Neuronal stem cell (in vitro differentiated cells): ENCODE measurements at places on chromosomes 6 and 20.

DNA sequence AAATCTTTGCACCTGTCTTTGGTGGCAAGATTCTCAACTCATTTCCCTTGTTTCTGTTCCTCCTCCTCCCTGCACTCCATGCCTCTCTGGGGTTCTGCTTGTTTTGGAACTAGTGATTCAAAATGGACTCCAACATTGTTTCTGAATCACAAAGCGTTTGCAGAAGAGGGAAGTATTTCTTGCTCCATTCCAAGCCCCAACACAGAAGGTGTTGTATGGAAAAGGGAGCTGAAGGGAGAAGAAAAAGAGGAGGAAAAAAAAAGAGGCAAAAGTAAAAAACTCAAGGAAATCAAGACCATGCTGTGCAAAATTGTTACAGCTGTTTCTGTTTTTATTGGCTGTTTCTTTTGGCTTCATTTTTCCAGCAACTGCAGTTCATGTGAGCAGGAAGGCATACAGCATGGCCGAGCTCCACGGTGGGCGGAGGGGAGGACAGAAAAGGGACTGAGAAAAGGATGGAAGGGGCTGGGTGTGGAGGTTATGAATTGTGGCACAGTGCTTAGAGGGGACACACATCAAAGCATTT, 66.9 kb upstream of the PRL start:
- DNase-seq = no peak

GRCh38 chr20:34375977-34376430, 12.9 kb downstream of the ITCH start:
- no peak for DNase-seq

- no peak for DNase-seq
Observed at GRCh38 chr6:137305691-137306090, 86.5 kb upstream of the IFNGR1 start.

DNA sequence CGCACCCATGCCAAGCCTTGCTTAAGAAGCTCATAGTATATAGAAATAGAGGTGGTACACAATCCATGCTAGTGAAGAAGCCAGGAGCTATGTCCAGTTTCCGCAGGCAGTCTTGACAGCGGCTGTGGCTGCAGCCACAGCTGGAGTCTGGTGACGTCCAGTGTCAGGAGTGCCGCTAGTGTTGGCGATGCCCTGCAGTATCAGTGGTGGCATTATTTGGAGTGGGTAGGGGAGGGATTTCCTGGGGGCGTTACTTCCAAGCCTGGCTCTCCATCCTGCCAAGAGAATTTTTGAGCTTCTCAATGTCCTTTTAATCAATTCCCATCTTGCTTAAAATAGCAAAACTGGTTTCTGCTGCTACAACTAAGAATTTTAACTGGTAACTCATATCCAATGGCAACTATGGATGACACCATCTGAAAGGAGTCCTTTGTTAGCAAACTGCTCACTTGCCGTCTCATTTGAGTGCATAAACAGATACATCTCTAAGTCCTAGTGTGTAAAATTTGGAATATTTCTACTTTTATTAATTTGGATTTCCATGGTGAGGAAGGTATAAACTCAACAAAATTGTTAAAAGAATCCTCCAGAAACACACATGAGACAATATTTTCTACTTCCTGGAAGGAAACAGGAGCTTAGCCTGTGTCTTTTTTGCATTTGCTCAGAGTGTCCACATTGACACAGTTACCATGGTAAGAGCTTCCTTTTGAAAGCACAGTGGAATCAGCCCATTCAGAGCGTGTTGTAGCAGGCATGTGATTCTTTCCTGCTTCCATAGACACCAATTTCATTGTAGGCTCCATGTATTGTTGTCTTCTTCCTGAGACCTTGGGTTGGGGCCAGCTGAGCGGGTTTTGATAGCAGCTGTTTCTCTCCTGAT, 44.6 kb upstream of the PXDC1 start:
- no peak for DNase-seq

GRCh38 chr20:1741309-1742048, 83.9 kb upstream of the SIRPG start:
- DNase-seq = no peak

DNA sequence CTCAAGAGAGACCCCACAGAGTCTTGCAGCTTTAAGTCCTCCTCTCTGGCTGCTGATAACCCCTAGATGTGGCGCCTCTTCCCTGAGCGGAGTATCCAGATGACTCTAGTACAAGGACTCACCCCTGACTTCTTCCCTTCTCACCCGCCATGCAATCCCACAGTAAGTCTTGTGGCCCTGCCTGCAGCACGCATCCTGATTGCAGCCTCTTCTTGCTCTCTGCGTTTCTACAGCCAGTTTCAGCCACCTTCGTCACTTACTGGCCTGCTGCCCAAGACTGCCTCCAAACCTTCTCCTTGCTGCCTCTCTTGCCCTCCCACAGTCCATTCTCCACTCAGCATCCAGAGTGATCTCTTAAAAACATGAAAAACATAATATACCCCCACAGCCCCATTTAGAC, 2.4 kb upstream of the RPP40 start:
- DNase-seq = no peak

- DNase-seq = peak; percentile 91
Observed at GRCh38 chr20:36573103-36573797, at the start of gene TGIF2. Gene TGIF2 (plus strand): TSS chr20:36573597. CDS start chr20:36578775, 5,178 bp downstream.

GRCh38 chr20:5030348-5031205, 29.3 kb upstream of the SLC23A2 start:
- DNase-seq = no peak

GRCh38 chr20:25081065-25081729, 744 bp downstream of the VSX1 start:
- peak; percentile 83 for DNase-seq

DNA sequence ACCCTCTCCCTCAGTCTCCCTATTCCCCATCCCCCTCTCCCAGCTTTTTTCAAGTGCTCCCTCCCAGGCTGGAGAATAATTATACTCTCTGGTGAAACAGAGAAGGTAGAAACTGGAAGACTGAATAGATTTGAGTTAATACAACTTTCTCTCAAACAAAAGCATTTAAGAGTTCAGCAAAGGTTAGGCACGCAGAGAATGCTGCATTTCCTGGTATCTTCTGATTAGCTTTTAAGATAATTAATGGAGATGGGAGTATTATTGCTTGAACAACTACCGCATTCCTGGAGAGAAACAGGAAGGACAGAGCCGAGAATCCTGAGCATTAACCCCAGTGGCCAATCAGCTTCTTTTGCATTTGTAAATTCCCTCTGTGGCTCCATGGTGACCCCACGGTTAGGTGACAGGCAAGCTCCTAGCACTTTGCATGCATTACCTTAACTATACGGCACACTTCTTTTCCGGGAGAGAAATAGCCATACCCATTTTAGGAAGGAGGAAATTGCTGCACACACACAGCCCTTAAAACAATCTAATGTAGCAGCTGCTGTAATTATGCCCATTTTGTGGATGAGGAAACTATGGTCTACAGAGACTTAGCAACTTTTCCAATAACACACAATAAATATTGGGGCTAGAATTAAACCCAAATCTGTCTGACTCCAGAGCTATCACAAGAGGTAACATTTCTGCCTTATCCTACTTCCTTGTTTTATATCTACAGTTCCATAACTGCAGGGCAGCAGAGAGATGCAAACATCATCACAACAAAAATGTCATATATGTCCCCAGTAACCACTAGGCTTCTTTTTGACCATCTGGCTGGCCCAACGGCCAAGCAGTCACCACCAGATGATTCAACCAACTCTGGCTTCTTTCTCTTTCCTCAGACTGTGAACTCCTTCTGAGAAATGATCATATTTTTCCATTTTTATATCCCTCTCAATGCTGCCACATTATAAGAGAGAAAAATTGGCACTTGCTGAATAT, 169.9 kb downstream of the CD24 start:
- no peak for DNase-seq

GRCh38 chr6:132446141-132446854, 45.0 kb upstream of the MOXD1 start:
- DNase-seq = no peak

DNA sequence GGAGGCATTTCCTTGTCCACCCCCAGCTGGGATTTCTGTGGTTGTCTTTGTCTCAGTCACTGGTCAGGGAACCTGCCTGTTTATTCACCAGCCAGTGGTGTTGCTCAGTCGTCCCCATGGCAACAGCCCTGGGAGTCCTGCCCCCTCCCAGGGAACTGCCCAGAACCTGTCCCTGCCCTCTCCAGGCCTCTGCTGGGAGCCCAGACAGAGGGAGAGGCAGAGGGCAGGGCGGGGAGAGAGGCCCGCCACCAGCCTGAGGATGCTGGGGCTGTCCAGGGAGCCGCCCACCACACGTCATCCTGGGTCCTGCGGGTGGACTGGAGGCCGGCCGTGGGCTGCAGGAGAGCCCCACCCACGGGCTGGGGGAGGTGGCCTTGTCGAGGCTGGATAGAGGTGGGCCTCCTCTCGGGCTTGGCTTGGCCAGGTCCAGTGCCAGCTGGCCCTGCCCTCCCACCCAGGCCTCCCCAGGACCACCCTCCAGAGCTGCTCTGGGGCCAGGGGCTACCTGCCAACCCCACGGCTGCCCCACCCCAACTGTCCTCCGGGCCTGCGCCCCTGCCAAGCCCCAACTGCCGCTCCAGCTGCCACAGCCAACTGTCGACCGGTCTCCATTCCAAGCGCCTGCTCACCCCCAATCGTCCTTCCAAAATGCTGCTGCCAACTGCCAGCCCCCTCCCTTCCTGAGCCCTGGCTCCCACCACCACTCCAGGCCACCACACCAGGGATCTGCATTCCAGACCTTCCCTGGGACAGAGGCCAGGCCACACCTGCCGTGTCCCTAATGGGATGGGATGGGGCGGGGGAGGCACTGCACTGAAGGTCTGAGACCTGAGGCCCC, 4.2 kb upstream of the ZBTB46 start:
- peak; percentile 92 for DNase-seq

DNA sequence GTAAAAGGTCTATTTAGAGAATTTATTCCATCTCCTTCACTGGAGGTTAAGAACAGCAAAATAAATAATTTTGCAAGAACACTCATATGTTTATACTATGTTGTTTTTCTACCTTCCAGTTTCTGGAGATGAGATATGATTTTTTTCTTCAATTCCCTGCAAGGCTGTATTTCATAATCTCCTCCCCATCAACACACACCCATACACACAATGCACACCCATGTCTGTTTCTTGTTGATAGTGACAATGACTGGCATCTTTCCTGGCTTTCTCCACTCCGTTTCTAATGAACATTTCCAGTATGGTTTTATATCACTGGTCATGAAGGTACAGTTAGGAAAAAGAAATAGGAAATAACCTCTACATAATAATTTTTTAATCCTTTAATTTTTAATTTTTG, 202.1 kb downstream of the ARHGAP18 start:
- DNase-seq = no peak

DNA sequence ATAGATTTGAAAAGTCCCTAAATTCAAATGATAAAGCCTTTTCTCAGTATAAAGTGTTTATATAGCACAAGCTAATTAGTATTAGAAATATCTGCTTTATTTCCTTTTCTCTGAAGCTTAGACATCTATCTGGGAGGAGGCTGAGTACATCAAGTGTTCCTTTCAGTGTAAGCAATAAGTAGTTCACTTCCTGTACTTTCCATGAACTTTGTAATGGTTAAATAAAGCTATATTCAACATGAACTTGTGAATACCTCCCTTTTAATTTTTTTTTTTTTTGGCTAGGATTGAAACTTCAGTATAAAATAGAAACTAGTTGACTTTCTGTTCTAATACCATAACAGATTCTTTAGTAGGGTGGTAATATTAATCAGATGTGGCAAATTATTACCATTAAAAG, 190.9 kb downstream of the CENPW start:
- no peak for DNase-seq

DNA sequence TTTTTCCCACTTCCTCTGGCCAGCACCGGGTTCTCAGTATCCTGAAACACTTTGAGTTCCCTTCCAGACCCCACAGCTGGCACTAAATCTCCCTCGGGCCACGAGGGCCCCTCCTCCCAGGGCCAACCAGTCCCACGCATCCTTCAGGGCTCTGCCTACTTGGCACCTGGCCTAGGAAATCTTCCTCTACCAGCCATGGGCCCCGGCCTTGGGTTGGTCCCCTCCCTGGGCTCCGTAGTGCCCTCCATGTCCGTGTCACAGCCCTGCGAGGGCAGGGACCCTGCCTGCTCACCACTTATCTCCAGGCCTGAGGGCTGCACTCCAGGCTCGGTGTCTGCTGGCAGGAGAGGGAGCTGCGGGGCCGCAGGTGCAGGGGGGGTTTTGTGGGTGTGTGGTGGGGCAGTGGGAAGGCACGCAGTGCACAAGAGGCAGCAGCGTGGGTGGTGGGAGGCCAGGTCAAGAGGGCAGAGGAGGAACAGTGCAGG, 48.8 kb upstream of the CDH22 start:
- DNase-seq = no peak

DNA sequence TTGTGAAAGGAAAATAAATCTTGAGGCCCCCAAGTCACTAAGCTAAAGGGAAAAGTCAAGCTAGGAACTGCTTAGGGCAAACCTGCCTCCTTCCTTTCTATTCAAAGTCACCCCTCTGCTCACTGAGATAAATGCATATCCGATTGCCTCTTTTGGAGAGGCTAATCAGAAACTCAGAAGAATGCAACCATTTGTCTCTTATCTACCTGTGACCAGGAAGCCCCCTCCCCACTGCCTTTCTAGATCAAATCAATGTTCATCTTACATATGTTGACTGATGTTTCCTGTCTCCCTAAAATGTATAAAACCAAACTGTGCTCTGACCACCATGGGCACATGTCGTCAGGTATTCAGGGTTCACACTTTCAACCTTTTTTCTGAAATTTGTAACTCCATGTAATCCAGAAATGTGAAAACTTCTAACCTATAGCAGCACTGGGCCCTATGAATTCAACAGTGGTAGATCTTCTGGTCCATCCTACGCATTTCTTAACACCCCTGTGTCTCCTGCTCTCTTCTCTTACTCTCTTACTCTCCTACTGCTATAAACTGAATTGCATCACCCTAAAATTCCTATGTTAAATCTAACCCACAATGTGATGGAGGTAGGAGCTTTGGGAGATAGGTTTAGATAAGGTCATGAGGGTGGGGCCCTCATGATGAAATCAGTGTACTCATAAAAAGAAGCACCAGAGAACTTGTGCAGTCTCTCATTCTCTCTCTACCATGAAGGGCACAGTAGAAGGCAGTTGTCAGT, 89.3 kb downstream of the EPB41L2 start:
- DNase-seq = no peak

- no peak for DNase-seq
Observed at GRCh38 chr20:44433751-44434538, 41.7 kb upstream of the TTPAL start.

DNA sequence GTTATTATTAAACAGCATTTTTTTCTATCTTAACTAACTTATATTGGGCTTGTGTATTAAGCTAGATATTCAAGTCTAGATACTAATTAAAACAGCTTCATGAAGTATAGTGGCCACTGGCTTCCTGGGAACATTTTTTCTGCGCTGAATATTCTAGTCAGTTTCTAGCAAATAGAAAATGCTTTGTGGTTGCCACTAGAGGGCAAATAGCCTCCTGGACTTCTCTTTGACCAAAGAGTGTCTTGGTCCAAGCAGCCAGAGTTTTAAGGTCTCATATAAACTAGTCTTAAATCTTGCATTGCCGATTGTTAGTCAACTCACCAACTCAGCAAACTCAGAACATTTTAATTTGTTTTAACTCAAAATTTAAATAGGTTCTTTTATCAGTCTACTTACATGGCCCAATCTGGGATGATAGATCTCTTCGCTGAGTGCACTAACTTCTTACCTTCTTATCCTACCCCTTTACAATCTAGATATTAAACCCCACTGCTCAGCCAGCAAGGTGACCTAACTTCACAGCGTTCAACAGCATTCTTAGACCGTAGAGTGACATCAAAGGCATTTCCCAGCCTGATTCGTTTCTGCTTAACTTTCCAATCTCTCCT, 24.6 kb upstream of the ID4 start:
- DNase-seq = no peak
